ENCODE measurements at places on chromosomes 13 and 19. TPM values are rescaled to one million over a fixed set of nuclear protein-coding genes. Genes with fewer than 3 reads are reported as not detected.
A peak's percentile ranks its signal among the peaks of the same experiment; 100 is the strongest.

ZNF534 gene
- 0.77 TPM for polyA plus RNA-seq

DNA sequence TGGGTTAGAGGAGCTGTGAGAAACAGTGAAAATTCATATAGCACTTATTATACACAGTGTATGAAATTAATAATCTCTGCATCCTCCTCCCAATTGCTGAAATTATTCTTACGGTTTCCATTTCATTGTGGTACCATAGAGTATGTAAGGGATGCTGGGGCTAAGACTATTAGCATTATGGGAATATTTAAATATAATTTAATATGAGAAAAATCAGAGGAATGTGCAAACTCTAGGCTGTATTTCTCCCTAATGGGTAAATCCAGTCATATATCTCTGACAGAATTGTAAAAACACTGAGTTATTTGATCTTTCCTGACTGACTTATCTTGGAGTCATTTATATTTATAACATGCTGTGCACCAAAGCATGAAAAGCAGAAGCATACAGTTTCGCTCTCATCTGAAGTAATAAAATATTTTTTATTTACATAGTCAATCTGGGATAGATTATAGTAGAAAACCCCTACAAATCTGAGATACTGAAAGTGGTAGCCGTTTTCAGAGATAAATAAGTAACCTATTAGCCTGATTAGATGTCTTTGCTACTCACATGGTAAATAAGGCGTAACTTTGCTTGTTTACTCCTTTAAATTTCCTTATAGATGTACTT lies 34.9 kb downstream of the LRCH1 start:
- H3K27ac ChIP-seq: no peak overlapping the region
- no peak overlapping the region for H3K4me3 ChIP-seq
- DNase-seq: no peak
- no peaks in the 10 kb centered on the region for H3K27me3 ChIP-seq
- H3K36me3 ChIP-seq: no peaks in the 10 kb centered on the region
- H3K4me1 ChIP-seq: peaks cover 4% of the 10 kb centered on the region

GRCh38 chr19:3823350-3823713 lies 37.2 kb upstream of the MATK start:
- H3K4me3 ChIP-seq: no peak overlapping the region
- H3K36me3 ChIP-seq: no peaks in the 10 kb centered on the region
- no peaks in the 10 kb centered on the region for H3K4me1 ChIP-seq
- no peak for DNase-seq

NLRP4 gene
- polyA plus RNA-seq: not detected

GRCh38 chr13:44046428-44046827 lies 166.7 kb downstream of the LACC1 start:
- H3K4me3 ChIP-seq: no peak overlapping the region
- no peaks in the 10 kb centered on the region for H3K36me3 ChIP-seq
- no peaks in the 10 kb centered on the region for H3K4me1 ChIP-seq
- no peak for DNase-seq

DNA sequence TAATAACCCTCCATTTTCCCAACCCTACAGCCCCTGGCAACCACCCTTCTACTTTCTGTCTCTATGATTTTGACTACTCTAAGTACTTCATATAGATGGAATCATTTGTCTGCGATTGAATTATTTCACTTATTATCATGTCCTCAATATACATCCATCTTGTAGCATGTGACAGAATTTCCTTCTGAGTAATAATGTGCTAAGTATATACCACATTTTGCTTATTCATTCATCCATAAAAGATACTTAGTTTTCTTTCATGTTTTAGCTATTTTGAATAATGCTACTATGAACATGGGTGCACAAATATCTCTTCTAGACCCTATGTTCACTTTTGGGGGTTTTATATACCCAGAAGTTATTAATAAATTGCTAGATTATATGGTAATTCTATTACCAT lies 17.4 kb upstream of the NDFIP2 start:
- no peaks in the 10 kb centered on the region for H3K4me1 ChIP-seq
- no peak overlapping the region for H3K4me3 ChIP-seq
- no peaks in the 10 kb centered on the region for H3K27me3 ChIP-seq
- no peaks in the 10 kb centered on the region for H3K36me3 ChIP-seq
- no peak for DNase-seq

NKPD1 gene
- polyA plus RNA-seq: 0.05 TPM

SULT2B1 gene
- not detected for polyA plus RNA-seq

DNA sequence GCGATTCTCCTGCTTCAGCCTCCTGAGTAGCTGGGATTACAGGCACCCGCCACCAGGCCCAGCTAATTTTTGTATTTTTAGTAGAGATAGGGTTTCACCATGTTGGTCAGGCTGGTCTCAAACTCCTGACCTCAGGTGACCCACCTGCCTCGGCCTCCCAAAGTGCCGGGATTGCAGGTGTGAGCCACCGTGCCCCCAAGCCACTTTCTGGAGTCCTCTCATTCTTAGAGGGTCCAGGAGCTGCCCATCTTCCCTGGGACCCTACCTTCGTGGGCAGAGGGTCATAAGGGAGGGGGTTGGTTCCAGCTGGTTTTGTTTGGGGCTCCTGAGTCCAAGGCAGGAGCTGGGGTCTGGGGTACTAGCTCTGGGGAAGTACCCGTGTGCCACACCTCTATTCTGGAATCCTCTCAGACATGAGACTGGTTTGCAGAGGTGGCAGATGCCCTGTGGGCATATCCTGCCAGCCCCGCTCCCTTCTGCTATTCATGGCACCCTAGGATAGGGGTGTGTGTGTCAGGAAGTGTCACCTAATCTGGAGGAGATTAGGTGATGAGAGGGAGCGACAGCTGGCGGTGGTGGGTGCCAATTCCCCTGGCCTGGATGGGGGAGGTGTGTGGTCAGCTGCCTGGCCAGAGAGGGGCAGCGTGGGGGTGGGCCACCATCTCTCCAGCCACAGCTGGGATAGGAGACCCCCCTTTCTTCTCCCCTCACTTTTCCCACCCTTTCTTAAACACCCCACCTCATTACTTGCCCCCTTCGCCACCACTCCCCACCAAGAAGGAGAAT lies 2.1 kb downstream of the PRMT1 start:
- no peak for DNase-seq
- H3K27ac ChIP-seq: no peak overlapping the region
- H3K4me3 ChIP-seq: no peak overlapping the region
- no peaks in the 10 kb centered on the region for H3K4me1 ChIP-seq
- H3K27me3 ChIP-seq: no peaks in the 10 kb centered on the region
- peaks cover 2% of the 10 kb centered on the region for H3K36me3 ChIP-seq

DNA sequence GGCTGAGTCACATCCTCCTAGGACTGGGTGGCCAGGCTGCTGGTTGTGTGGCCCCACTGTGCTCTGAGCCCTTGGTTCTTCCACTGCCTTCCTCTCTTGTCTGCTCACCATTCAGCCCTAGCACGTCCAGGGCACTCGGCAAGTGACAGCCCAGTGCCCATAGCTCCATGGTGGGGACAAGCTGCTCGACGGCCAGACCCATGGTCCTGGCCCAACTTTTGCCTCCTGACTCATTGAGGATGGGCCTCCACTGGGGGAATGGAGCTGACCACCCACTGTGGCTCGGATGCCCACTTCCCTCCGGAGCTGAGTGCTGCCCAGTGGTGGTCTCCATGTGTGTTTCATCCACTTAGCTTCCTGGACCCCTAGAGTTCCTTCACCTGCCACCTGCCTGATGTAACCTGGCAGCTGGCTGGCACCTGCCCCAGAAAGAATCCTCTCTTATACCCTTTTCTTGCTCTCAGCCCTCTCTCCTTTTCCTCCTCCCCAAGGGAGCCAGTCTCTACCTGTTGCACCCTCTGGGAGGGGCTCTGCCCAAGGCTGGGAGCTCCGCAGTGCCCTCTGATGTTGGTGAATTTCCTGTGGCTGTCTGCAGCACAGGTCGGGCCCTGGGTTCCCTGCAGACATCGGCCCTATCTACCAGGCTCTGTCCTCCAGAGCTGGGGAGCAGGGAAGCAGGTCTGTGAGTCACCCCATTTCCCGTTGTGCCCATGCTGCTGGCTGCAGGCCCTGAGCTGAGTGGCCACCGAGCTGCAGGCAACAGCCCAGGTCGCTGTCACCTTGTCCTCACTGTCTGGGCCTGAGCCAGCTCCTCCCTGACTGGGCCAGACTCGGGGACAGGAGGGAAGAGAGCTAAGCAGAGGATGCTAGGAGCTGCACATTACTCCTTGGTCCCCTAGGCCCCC lies 7.4 kb downstream of the CHST8 start:
- DNase-seq: no peak
- no peaks in the 10 kb centered on the region for H3K4me1 ChIP-seq
- H3K4me3 ChIP-seq: no peak overlapping the region
- H3K27me3 ChIP-seq: no peaks in the 10 kb centered on the region
- H3K27ac ChIP-seq: no peak overlapping the region
- no peaks in the 10 kb centered on the region for H3K36me3 ChIP-seq

- DNase-seq: no peak
- no peak overlapping the region for H3K27ac ChIP-seq
- no peak overlapping the region for H3K4me3 ChIP-seq
- H3K36me3 ChIP-seq: no peaks in the 10 kb centered on the region
- no peaks in the 10 kb centered on the region for H3K4me1 ChIP-seq
- H3K27me3 ChIP-seq: no peaks in the 10 kb centered on the region
Observed at GRCh38 chr13:93848247-93848646, 621.6 kb downstream of the GPC6 start.

DNA sequence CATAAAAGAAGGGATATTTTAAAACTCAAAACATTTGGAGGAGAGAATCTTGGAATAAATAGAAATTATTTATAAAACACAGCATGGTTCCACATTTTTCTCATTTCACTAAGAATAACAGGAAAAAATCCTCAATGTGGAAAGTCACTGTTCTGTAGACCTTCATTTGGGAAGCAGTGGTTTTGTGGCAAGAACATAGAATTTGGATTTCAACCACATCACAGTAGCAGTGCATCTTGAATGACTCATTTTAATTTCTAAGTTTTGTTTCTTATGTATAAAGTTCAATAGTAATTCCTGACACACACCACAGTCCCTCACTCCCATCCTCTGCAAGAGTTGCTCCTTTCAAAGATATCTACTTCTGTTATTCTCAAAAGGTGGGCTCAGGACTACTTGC lies 264.0 kb downstream of the ENOX1 start:
- H3K4me1 ChIP-seq: no peaks in the 10 kb centered on the region
- no peak overlapping the region for H3K27ac ChIP-seq
- no peaks in the 10 kb centered on the region for H3K36me3 ChIP-seq

AMER2 gene
- polyA plus RNA-seq: not detected

CYP2S1 gene
- 11.5 TPM for polyA plus RNA-seq

DNA sequence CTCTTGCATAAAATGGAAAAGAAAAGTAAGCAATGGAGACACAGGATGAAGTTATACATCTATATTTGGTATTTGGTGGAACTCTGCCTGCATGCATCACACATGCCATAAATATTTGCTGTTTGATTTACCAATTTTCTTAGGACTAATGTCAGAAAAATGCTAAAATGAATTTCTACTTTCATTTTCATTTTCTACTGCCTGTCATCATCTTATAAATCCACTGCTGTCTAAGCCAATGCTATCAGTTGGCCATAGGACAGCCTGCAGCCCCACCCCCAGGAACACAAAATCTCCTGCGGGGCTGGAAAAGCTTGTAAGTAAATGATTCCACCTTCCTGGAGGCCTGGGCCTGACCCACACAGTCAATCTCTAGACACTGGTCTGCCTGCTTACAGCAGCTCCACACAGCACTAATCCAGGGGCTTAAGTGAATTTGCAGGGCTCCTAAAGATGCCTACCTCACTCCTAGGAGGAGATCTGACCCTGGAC lies 122.0 kb downstream of the ENOX1 start:
- DNase-seq: no peak
- H3K4me3 ChIP-seq: no peak overlapping the region
- H3K36me3 ChIP-seq: no peaks in the 10 kb centered on the region
- H3K27me3 ChIP-seq: no peaks in the 10 kb centered on the region
- H3K27ac ChIP-seq: peak overlapping the region; percentile 68
- peaks cover 3% of the 10 kb centered on the region for H3K4me1 ChIP-seq

DNA sequence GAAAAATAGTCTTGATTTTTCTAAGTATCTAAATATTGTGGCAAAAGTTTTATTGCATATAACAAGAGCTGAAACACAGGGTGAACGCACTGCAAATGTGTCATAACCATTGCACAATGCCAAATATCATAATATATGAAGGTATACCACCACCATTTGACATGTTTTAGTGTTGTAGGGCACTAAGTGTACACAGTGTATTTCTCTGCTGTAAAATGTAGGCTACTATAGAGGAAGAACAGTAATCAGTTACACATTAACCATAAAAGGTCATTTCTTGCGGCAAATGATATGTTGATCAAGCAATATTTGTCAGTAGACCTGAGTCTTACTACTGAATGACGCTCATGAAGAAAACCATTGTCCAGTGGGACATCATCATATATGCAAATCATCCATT lies 18.3 kb upstream of the KLF5 start:
- no peak for DNase-seq
- no peak overlapping the region for H3K4me3 ChIP-seq
- no peaks in the 10 kb centered on the region for H3K27me3 ChIP-seq
- no peaks in the 10 kb centered on the region for H3K4me1 ChIP-seq
- no peak overlapping the region for H3K27ac ChIP-seq
- H3K36me3 ChIP-seq: no peaks in the 10 kb centered on the region

RGL3 gene
- 78.5 TPM for polyA plus RNA-seq

All from aorta (tissue), 5 donors.